ENCODE measurements at places on chromosomes 7 and 10.

- DNase-seq, result no peak
Measured at GRCh38 chr7:29274146-29275017, 79.8 kb downstream of the CHN2 start.

DNA sequence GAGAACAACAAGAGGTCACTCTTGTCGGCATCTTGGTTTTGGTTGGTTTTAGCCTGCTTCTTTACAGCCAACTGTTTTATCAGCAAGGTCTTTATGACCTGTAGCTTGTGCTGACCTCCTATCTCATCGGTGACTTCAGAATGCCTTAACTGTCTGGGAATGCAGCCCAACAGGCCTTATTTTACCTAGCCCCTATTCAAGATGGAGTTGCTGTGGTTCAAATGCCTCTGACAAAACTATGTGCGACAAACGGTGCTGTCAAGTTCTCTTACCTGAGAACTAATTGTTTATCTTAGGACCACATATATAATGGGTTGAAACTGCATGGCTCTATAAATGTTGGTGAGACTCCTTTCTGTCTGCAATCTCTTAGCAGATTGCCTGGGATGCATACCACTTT lies 35.9 kb upstream of the POT1 start:
- DNase-seq, result no peak

- DNase-seq, result no peak
Measured at GRCh38 chr10:44516891-44517290, 132.0 kb upstream of the CXCL12 start.

- no peak for DNase-seq
Measured at GRCh38 chr7:117750612-117751563, 122.4 kb downstream of the CTTNBP2 start.

DNA sequence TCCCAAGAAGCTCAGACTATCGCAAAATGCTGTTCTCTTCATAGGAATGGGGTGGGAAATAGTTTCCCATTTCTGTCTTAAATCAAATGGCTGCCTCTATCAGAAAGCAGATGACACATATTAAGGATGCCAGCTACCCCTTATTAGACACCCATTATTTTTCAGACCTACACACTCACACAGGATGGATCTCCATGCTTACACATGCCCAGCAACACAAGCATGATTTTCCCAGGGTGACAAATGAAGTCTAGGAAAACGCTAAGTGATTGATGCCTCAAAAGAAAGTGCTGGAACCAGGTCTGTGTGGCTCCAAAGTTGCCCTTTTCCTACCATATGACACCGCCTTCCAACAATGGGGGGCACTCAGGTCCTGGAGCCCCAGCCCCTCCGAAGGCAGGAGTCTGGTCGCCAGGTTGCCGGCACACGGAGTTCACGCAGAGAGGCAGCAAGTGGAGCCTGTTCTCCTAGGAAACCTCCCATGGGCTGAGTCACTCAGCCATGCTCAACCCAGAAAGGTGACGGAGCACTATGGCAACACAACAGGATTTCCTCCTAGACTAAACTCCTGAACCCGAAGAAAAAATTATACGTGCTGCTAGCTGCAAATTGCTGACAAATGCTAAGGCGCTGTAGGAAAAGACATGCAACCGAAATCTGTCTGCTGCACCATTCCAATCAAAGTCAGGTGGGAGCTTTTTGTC lies 19.8 kb downstream of the VOPP1 start:
- DNase-seq, result peak; percentile 18

DNA sequence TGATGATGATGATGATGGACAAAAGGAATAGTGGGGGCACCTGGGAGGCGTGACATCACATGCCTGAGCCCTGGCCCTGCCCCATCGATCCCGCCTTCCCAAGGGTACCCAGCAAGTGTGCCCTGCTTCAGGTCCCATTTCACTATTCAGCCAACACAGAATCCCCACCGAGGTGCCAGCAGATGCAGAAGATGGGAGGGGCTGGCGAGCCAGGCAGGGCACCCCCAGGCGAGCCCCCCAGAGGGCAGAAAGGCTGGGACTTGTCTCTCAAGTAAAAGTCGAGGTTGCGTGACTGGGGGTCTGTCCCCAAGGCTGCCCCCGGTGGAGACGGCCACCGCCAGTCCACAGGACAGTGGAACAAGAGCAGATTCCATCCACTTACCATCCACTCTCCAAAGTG lies 57.5 kb downstream of the INSIG1 start:
- DNase-seq, result no peak
